ENCODE measurements at places on chromosomes 6 and 20.

GRCh38 chr6:108001696-108002231, 43.8 kb upstream of the SEC63 start:
- DNase-seq, result no peak

DNA sequence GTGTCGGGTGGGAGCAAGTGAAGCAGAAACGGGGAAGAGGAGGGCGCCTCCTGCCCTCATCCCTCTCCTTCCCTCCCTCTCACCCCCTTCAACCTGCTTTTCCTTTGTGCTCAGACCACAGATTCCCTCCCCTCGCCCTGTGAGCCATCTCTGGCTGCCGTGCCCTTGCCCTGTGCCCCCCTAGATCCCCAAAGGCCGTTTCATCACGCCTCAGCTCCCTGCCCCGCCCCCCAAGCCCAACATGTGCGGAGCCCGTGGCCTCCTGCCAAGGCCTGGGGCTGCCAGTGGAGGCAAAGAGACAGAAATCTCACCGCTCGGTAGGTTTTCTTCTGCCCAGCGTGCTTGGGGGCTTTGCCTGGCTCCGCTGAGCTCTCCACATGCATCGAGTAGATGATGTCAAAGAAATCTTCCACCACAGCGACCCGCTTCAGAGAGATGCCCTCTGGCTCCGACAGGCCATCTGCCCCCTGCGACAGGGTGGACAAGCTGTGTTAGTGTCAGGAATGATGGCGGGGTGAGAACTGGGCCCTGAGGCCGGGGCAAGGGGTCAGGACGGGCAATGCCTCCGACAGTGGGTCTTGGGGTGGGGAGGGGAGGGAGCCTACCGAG, 57.6 kb downstream of the NOL4L start:
- peak; percentile 42 for DNase-seq

DNA sequence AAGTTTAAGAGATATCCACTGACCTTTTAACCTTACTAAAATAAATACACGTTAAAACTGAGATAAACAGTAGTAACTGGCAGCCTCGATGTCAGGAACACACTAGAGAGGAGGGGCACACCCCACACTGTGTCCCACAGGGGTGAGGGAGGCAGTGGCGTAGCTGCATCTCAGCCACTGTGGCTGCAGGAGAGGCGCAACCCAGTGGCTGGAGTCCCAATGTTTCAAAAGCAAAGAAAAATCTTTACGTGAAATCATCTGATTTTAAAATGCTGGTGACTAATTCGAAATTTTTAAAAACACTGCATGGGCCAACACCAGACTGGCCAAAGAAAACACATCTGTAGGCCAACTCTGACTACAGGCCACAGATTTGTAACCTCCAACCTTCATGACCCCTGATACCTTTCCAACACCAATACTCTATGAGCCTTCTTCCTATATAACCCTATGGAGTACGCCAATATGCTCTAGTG, 54.7 kb downstream of the TRAM2 start:
- DNase-seq, result no peak

- no peak for DNase-seq
Measured at GRCh38 chr6:159037756-159038290, 7.0 kb downstream of the TAGAP start.

- DNase-seq, result no peak
Measured at GRCh38 chr6:72931325-72931887, 293.9 kb downstream of the KHDC1L start.

GRCh38 chr6:44156494-44157151, 2.0 kb upstream of the CAPN11 start:
- no peak for DNase-seq

DNA sequence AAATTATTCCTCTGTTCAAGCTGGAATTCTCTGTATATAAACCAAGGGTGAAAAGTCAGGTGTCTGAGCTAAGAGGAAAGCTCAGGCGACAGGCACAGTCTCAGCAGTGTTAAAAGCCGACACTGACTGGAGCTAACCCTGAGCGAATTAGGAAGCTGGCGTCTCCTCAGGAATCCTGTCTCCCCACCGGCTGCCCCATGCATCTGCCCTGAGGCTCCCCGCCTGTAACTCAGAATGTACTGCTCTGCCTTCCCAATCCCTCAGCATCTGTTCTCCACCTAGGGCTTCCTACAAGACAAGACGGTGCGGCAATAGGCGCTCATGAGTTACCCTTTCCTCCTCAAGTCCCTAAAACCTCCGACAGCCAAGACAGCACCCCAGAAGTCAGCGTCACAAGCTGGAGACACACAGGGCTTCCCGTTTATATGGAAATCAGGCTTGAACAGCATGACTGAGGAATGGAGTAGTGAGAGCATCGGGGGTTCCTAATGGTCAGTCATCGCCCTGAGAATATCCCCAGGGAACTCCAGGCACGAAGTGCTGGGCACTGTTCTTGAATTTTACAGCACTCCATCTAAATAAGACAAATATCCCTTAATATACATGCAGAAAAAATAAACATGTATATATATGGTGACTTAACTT, 33.5 kb downstream of the WDR27 start:
- DNase-seq, result no peak

- DNase-seq, result no peak
Measured at GRCh38 chr6:127291495-127291894, 24.8 kb downstream of the RNF146 start.

All from CD8-positive, alpha-beta memory T cell (primary cell).